Gastroesophageal sphincter (tissue), 4 donors: ENCODE measurements at places on chromosomes 11 and 22. TPM values are rescaled to one million over a fixed set of nuclear protein-coding genes. Genes with fewer than 3 reads are reported as not detected.

GRCh38 chr11:27718346-27718862 is 18.1 kb upstream of the BDNF start:
- peak; percentile 71 for ATAC-seq

PRR33 gene
- not detected for total RNA-seq

GRCh38 chr11:87438416-87438815 is 400.7 kb downstream of the TMEM135 start:
- ATAC-seq = no peak

ZC3H12C gene
- 25.5 TPM for total RNA-seq

- ATAC-seq = no peak
Observed at GRCh38 chr11:36385121-36385970, 89.3 kb downstream of the PRR5L start.

DNA sequence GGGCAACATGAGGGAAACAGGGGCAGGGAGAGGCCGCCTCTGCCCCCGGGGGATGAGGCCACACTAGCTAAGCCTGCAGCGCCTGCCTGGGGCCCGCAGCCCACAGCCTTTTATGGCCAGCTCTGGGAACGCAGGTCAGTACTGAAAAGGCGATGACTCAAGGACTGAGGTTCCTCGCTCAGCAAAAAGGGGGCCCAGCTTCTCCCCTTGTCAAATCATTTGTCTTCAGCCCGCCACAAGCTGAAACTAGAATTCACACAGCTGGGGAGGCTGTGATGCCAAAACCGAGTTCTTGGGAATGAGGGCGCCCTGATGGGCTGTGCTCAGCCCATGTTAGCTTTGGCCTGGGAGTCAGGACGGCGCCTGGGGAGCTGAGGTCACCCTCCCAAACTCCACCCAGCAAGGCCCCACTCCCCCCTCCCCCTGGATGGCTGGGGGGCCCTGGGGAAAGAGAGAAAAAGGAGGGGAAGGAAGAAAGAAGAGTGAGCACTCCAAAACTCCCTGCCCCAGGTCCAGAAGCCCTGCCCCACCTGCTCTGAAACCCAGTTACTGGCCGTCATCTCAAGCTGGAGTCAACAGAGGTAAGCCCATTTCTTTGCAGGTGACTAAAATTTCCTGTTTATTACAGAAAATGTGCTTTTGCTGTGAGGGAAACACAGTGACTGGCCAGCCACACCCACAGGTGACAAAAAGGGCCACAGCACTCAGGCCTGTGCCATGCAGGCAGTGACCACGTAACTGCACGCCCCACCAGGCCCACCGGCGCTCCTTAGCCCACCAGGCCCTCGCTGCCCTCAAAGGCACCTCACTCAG is 13.7 kb downstream of the EHD1 start:
- peak; percentile 86 for ATAC-seq

GRCh38 chr11:104329078-104329665 is 165.2 kb upstream of the PDGFD start:
- no peak for ATAC-seq

DNA sequence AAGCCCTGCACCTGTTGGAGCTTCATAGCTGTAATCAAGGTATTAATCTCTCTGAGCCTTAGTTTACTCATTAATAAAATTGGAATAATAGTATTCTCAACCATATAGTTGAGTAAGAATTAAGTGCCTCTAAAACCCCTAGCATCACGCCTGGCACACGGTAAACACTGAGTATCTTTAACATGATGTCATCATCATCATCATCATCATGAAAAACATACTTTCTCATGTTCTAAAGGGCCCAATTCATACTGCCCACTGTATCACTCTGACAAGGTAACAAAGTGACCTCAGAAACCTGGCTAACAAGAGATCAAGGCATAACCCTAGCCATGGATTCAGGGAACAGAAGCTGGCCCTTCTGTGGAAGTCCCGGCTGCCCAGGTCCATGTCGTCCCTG is 58.4 kb downstream of the KIRREL3 start:
- ATAC-seq = no peak

DNA sequence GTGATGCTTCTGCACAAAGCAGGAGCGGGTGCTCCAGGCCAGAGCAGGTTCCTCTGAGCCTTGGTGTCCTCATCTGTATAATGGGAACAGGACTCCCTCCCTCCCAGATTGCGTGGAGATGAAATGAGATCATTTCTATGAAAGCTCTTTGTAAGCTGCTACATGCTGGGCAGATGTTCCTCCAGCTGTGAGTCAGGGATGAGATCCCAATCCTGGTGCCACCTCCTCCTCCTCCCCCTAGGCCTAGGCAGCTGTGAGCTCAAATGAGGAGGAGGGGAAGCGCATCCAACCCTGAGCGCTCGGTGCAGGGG is 7.0 kb upstream of the CABP2 start:
- ATAC-seq = no peak

DNA sequence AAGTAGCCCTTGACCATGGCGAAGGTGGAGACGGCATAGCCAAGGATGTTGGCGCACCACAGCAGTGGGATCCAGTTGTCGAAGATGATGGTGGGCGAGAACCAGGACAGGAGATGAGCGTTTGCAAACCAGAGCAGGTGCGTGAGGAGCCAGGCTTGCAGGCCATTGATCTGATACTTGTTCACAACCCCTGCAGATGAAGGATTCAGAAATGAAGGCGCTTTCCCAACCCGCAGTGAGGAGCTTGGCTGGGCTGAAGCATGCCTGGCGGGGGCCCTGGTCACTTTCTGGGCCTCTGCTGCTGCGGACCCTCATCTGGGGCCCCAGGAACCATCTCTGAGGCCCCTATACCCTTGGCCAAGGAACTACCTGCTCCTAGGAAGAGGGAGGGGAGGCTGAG is 6.9 kb downstream of the DHCR7 start:
- ATAC-seq = no peak
